ENCODE measurements at places on chromosomes 3 and 15.

GRCh38 chr15:46960581-46960980 lies 756.7 kb upstream of the SEMA6D start:
- DNase-seq = no peak

- no peak for DNase-seq
These were observed 82.4 kb downstream of the RTP4 start for GRCh38 chr3:187450431-187451190.

DNA sequence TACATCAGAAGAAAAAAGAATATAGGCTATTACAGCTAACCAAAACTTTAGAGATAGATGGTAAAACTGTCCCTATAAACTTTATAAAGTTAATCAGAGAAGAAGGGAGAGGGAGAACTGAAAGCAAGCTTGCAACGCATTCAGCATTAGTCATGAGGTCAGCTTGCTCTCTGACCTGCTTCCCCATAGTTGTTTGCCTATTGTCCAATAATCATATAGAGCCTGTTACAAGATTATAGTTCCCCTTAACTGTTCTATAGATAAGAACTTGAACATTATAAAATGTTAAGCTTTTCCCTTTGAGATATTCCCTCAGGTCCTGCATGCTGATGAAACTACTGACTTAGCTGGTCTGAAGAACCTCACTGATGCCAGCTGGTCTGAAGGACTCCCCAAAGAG lies 74.5 kb downstream of the CPNE4 start:
- DNase-seq = no peak

- DNase-seq = no peak
These were observed 566.7 kb upstream of the ZNF717 start for GRCh38 chr3:76352051-76352450.

DNA sequence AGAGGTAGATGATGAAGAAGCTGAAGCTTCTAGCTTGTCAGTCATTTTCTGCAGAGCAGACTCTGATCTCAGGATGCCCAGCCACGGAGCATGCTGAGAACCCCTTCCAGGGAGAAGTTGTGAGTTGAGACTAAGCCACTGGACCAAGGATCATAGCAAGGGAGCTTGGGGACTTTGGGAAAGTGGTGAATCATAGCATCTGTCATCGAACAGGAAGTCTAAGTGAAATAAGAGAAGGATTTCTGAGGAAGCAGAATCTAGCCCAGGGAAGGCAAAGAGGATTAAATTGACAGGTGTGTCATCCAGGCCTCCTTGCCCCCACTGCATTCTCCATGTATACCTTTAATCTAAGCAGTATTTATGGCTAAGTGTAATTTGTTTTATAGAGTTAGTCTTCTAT lies 71.8 kb upstream of the TMEM108 start:
- no peak for DNase-seq

DNA sequence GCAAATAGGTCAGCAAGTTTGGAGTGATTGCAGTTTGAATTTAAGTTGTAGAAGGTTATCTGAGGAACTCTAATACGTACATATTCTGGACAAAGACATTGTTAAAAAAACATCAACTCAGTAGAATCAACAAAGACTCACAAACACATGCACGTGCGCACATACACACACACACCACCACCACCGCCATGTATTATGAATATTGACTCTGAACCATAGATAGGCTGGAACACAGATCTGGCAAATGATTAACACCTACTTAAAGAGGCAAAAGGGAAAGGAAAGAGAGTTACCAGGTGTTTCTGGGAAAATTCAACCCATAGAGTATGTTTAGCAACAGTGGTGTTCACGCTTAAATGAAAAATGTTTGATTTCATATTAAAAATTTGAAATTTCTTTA lies 334.2 kb upstream of the ALCAM start:
- DNase-seq = no peak

DNA sequence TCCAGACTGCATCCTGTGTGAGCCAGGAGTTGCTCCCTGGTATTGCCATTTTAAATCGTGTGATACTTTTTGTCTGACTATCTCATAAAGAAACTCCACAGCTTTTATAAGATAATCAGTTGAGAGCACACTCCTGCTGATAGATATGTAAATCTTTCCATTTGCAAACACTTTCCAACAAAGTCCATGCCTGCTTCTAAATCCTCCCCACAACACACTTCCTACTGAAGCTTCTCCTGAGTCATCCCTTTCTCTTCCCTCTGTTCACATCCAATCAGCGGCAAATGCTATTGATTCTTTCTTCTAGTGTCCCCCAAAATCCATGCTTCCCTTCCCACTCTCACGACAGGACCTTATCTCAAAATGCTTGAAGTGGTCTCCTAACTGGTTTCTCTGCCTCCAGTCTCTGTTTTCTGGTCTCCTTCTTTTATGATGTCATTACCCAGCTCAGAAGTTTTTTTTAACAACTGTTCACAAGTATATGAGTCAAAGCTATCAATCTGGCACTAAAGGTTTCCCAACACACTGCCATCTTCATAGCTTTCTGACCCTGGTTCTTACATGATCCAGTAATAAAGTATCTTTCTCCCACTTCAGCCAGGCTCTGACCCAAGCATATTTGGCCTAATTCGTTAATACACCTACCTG lies 4.5 kb upstream of the WWTR1 start:
- DNase-seq = no peak

DNA sequence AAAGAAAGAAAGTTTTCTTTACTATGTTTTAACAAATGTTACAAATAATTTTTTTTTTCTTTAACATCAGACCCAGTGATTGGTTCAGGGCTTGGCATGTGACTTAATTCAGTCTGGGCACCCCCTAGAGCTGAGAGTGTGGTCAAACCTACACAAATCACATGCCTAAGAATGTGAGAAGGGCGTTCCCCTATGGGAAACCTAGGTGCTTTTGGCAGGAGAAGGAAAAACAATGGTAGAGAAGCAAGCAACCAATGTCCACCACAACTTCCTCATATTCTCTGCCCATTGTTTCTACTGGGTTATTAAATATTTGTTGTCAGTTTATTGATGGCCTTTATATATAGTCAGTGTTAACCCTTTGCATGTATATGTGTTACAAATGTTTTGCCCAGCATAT lies 21.4 kb upstream of the PIAS1 start:
- no peak for DNase-seq

- DNase-seq = peak; percentile 5
These were observed 32.1 kb upstream of the EBLN2 start for GRCh38 chr3:73029321-73029796.

DNA sequence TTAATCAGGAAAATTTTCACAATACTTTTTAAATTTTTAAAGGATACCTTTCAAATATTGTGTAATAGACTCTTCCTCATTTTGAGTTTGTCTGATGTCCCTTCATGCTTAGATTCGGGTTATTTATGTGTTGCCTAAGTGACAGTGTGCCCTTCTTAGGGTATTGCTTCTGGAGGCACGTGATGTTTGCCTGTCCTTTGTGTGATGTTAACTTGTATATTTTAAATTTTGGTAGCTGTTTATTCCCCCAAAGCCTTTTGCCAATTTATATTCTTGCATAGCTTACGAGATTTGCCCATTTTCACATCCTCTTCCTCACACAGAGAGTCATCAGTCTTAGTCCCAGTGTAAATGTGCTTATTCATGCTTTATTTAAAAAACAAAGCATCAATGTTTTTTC lies 433.1 kb downstream of the EPHB1 start:
- DNase-seq = no peak

- no peak for DNase-seq
These were observed 37.9 kb downstream of the MYO5C start for GRCh38 chr15:52257734-52258062.

DNA sequence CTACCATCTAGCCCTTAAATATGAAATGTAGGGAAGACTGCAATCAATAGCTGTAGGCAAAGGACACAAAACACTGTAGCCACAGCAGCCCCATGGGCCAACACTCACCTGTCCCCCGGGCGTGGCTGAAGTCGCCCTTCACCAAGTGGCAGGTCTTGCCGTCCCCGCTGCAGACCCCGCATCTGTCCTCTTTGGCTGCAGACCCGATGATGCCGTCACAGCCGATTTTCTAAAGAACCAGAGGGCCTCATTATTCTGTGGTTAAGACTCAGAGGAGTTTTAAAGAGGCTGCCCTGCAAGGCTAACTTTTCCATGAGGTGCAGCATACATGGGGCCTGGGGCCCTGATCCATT lies 245.6 kb downstream of the ADAMTS17 start:
- no peak for DNase-seq

DNA sequence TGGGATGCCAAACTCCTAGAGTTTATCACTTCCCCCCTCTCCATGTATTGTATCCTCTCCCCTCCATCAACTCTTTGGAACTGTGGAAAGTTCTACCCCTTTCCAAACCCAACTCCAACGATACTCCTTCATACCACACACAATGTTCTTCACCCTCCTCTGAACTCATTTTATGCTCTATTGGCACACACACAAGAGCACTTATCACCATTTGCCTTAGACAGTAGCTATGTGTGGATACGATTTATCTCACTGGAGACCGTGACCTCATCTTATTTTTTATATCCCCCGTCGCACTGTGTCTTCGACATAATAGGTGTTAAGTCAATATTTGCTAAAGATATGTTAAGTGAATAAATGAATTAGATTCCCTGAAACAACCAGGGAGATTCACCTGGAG lies 316.5 kb upstream of the PROK2 start:
- DNase-seq = no peak

DNA sequence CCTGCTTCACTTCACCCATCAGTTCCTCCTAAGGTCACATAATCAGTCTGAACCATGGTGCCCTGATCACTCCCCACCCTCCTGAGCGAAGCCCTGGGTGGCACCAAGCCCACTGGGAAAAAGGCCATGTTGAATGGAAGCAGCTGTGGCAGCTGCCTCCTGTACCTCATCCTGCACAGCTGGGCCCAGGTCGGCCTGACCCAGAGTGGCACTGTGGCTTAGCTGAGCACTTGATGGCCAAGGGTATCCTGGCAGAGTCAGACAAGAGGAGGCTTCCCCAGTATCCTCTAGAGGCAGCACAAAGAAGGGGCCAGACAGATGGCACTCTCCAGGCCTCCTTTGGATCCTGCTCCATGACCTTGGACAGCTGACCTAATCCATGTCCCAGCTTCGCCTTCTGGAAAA lies 68.4 kb downstream of the TLE3 start:
- DNase-seq = no peak

DNA sequence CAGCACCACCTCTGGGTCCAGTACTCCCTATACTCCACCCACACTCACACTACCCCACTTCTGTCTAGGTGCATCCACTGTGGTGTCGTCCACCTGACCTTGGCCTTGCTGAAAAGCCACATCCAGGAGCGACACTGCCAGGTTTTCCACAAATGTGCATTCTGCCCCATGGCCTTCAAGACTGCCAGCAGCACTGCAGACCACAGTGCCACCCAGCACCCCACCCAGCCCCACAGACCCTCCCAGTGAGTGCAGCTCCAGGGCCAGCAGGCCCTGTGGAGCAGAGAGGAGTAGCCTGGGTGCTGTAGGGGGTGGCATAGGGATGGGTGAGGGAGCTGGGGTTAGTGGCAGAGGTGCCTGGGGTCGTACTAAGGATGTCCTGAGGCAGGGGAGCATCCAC lies 19.4 kb upstream of the ALPK3 start:
- no peak for DNase-seq

GRCh38 chr3:181711325-181712135 lies at the start of gene SOX2:
TSS of gene SOX2 (plus strand) at chr3:181711925. CDS start at chr3:181712361, 436 bp downstream.
- no peak for DNase-seq

Measured in activated T-cell treated with anti-CD3 and anti-CD28 coated beads for 24 hours (primary cell).